ENCODE measurements at places on chromosomes 12 and 14.

DNA sequence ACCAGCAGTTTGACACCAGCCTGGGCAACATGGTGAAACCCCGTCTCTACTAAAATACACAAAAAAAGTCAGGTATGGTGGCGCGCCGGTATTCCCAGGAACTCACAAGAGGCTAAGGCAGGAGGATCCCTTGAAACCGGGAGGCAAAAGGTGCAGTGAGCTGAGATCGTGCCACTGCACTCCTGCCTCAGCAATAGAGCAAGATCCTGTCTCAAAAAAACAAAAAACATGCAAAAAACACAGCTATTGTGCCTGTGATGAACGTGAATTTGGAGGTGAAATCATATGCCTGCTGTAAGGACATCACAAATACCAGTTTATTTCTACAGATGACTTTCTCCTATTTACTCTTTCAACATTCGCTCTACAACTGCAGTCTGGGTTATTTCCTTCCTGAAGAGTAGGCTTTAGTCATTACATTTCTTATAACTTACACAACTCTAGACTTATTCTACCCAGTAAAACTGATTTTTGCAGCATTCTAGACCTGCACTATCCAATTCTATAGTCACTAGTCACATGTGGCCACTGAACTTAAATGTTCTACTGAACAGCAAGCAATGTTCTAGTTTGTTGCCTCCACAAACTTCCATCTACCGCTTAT lies 48.3 kb downstream of the HNRNPC start:
- no peak for DNase-seq

GRCh38 chr12:11500188-11500860 lies 105.0 kb upstream of the PRB2 start:
- DNase-seq = peak; percentile 64

DNA sequence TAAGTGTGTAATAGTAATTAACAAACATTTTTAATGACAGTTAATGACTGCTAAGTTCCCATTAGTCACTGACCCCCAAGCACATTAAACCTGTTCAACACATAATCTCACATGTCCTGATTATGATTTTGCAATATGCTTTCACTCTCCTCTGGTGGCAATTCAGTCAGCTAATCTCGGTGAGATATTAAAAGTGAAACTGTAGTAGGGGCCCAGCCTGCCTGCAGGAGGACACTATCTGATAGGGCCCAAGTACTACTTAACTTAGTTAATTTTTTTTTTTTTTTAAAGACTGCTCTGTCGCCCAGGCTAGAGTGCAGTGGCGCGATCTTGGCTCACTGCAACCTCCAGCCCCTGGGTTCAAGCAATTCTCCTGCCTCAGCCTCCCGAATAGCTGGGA lies 48.8 kb downstream of the CIT start:
- no peak for DNase-seq

DNA sequence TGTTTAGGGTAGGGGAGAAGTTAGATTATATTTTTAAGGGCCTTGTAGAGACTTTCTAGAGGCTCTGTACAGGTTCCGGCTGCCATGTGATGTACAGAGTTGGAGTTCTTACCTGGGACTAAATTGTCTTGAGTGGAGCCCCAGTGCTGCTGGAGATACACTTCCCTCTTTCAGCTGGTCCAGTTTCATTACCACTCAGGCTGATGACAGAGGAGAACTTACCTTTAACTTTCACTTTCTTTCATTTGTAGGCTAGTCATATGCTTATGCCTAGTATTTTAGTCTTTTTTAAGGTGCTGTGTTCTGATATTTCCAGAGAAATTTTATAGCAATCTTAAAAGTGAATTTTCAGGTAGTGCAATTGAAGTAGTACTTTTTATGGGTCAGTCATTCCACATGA lies 117.3 kb downstream of the ERC1 start:
- DNase-seq = no peak

DNA sequence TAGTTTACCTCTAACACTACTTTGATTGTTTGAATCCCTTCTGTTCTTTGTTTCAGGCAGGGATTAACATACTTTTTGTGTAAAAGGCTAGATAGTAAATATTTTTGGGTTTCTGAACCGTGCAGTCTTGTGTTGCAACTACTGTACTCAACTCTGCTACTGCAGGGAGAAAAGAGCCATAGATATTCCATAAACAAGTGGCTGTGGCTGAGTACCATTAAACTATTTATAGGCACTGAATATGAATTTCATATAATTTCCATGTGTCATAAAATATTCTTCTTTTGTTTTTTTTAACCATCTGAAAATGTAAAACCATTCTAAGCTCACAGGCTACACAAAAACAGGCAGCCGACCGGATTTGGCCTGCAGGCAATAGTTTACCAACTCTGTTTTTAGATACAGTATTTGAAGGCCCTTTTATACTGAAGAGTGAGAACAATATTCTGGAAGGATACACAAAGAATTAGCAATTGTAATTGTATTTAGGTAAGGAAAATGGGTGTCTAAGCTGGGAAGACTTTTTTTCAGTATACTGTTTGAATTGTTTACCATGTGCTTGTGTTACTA lies 15.7 kb downstream of the NR1H4 start:
- no peak for DNase-seq

DNA sequence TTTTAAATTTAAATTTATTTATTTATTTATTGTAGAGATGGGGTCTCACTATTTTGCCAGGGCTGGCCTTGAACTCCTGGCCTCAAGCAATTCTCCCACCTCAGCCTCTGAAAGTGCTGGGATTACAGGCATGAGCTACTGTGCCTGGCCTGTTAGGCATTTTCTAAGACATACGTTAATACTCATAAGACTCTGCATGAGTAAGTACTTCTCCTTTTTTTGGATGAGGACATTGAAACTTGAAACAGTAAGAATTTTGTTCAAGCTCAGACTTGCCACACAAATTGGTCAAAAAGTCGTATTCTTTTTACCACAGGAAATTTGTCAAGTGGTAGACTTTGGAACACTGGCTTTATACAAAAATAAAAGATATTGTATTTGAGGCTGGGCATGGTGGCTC lies 187.4 kb upstream of the RASSF8 start:
- no peak for DNase-seq

DNA sequence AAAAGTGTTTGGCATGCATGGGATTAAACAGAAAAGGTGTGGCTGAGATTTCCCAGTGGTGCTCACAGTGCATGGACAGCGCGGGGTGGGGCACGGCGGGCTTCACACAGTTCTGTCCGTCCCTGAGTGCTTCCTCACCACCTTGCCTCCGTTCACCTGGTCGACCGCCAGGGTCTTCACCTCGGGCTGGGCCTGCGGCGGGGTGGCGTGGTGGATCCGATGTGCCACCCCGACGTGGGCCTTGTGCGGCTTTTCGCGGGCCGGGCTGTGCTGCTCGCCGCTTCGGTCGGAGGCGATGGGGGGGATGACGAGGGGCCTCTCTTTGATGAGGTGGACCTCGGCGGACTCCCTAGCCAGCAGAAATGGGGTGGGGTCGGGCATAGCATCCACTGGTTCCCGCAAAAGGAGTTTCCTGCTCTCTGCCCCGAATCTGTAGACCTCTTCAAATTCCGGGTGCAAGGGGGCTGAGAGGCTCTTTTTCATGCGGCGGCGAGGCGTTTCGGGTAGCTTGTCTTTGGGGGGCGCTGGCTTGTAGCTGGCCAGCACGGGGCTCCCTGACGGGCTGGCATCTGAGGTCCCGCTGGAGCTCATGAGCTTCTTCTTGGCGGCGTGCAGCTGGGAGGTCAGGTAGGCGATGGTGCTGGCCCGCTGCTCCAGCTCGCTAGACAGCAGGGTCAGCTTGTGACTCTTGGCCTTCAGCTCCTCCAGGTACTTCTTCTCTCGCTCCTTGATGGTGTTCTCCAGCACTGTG lies 35.5 kb downstream of the CCDC92 start:
- no peak for DNase-seq

DNA sequence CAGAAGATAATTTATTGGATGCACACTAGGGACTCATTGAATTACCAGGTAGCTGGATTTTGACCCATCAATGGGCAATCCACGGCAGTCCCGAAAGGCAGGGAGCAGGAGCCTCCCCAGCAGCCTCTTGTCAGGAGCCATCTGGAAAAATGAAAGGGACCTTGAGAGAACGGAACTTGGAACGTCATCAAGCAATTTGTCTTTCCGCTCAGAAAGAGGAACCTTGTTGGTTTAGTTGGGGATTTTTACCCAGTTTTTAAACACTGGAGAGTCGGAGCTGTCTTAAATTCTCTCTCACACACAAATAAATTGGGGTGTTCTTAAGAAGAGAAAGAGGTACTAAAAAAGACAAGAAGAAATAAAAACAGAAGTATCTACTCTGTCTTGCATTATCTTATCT lies 1351.7 kb upstream of the TMEM132C start:
- no peak for DNase-seq

GRCh38 chr14:33793398-33794110 lies 157.3 kb downstream of the EGLN3 start:
- DNase-seq = no peak

DNA sequence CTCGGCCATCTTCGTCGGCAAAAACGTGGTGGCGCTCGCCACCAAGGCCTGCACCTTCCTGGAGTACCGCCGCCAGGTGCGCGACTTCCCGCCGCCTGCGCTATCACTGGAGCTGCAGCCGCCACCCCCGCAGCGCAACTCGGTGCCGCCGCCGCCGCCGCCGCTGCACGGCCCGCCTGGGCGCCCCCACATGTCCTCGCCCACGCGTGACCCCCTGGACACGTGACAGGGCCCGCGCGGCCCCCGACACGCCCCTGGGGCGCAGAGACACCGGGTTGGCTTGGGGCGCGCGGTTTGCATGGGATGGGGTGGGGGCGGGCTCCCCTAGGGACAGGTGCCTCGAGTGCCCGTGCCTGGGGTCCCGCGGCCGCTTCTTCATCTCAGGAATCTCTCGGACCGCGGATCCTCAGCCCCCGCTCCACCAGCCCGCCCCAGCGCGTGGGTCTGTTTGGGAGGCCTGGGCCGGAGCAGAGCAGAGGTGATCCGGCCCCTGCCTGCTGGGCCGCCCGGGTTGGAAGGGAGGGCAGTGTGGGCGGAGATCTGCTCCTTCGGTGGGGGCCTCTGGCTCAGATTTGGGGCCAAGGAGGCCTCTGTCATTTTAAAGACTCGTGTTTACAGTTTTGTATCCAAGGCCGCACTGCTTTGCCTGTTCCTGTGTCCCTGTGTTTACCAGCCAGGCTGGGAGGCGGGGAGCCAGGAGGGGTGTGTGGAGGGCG lies 3.3 kb downstream of the TMEM121 start:
- no peak for DNase-seq

GRCh38 chr12:5003025-5003666 lies 40.5 kb upstream of the KCNA5 start:
- no peak for DNase-seq

GRCh38 chr12:111635524-111635923 lies 36.4 kb upstream of the ATXN2 start:
- no peak for DNase-seq

- DNase-seq = no peak
Measured at GRCh38 chr12:5577741-5578140, 145.8 kb downstream of the NTF3 start.

DNA sequence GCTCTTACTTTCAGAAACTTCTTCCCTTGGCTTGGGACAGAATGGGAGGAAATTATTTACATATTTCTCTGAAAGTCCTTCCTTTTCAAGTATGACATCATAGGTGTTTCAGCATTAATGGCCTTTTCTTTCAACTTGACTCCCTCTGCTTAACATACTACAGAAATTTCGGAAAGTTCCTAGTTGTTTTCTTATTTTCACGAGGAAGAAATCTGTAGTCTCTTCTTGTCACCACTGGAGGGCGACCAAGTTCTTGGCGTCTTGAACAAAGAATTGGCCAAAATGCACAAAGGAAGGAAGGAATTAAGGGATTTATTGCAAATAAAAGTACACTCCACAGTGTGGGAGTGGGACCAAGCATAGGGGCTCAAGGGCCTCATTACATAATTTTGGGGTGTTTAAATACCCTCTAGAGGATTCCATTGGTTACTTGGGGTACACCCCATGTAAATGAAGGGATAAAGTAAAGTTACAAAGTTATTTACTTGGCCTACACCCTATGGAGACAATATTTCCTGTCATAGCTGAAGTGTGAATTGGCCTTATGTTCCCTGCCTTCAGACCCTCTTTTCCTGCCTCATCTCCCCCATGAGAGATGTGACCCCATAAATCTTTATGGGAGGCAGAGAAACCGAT lies 70.4 kb downstream of the RPL10L start:
- DNase-seq = no peak

GRCh38 chr14:91303091-91303923 lies 58.8 kb upstream of the GPR68 start:
- DNase-seq = no peak

GRCh38 chr12:56188778-56189098 lies 545 bp downstream of the SMARCC2 start:
- DNase-seq = no peak

DNA sequence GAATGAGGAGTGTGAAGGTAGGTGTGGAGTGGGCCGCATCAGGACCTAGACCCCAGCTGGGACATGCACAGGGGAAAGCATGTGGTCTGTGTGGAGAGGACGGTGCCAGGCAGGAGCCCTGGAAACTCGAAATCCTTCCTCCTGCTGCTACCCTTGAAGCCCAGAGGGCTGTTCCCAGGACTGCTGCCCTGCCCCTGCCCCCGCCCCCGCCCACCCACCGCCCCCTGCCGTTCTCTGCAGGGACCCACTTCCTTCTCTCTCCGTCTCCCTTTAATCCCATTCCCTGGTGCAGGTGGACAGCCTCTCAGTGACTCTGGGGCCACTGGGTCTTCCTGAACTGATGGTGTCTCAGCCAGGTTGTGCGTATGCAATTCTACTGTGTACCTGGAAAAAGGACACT lies 8.0 kb downstream of the ITFG2 start:
- DNase-seq = no peak

DNA sequence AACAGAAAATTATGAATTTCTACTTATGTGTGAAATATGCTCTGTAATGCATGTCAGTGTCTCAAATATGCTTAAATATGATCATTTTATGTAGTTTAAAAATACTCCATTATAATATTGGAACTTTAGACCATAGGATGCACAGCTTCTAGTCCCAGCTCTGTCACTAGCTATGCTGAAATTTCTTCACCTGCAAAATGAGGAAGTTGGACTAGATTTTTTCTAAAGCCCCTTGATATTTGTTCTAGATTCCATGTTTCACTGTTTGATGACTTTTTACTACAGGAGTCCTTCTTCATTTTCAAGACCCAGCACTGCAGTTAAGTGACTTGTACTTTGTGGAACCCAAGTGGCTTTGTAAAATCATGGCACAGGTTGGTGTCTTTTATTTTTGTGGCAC lies 90.1 kb downstream of the LRRK2 start:
- DNase-seq = no peak

DNA sequence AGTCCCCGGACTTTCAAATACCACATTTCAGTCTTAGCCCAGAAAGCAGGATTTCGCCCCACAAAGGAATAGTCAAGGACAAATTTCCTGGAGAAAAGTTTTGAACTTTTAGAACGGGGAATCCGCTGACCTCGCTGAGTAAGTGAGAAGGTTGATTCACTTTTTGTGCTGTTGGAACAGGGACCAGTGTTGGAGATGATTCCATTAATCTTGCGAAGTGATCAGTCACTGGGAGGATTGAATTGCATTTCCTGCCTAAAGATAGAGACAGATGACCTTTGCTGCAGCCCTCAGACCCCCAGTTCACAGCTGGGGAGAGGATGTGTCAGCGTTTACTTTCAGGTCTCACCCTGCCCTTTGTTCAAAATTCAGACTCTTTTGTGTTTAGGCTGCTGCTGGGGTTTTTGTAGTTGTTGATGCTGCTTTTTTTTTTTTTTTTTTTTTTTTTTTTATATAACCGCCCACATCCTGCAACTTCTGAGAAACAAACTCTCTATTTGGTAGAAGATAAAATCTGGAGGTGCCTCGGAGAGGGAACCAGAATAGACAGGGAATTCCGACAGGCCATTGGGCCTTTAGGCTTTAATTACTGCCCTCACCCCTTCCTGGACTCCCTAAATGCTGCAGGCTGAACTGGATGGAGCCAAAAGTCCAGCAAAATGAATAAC lies 9.8 kb upstream of the KDM2B start:
- peak; percentile 46 for DNase-seq

- no peak for DNase-seq
Measured at GRCh38 chr12:32483499-32483898, 84.1 kb downstream of the FGD4 start.

Data from stimulated activated CD8-positive, alpha-beta memory T cell treated with anti-CD3 and anti-CD28 coated beads, Interleukin-12 subunit alpha, Interleukin-12 subunit beta, amount 100 ng/mL, for 1 hour (primary cell).